Hematopoietic multipotent progenitor cell treated with erythropoietin and hydrocortisone succinate and interleukin-3 and kit ligand, for 8 days (in vitro differentiated cells): ENCODE measurements at places on chromosomes 1 and 21.
A peak's percentile ranks its signal among the peaks of the same experiment; 100 is the strongest.

- DNase-seq: peak; percentile 72
Measured at GRCh38 chr21:31198575-31198974, 145.5 kb downstream of the TIAM1 start.

DNA sequence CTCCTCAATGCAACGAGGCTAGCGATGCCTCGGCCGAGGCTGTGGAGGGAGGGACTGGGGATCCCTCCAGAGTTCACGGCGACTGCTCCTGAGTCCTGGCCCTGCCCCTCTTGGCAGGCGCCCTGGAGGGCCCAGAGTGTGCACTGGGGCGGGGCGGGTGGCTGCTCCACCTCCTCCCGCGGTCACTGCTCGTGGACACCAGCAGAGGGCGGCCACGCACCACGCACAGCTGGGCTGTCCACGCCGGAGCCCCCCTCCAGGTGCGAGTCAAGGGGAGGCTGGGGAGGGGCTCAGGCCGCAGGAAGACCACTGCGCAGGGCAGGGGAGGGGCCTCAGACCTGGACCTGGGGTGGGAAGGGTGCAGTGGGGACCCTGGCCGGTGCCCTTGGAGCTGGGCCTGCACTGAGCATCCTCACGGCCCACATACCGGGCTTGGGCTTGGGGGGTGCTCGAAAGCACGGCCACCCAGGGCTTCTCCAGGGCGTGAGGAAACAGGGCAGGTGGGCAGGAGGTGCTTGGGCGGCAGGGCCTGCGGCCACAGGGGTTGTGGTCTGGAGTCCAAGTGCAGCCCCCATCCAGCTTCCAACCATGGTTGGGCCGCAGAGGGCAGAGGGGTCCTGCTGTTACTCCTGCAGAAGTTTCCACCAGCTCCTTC is 20.6 kb upstream of the TTC34 start:
- peak; percentile 23 for DNase-seq

GRCh38 chr1:51922040-51922439 is 43.5 kb upstream of the NRDC start:
- DNase-seq: no peak

DNA sequence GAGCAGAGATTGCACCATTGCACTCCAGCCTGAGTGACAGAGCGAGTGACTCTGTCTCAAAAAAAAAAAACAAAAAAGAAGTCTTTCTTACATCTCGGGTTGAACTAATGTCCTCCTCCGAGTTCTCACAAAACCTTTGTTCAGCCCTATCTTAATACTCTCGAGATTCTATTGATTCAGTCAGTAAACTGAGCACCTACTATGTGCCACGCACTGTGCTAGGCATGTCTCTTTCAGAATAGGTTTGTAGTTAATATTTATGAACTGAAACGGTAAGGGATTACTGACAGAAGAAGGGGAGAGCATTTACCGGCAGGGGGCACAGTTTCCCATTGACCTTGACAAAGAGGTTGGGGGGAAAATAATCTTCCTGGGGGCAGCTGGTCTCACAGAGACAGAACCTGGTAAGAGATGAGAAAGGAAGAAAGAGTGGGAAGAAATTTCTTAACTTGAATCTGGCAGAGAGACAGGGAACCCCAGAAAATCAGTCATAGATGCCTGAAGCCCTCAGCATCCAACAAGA is 3.4 kb downstream of the PIAS3 start:
- DNase-seq: no peak

GRCh38 chr21:15122241-15122640 is 57.4 kb upstream of the NRIP1 start:
- DNase-seq: no peak

DNA sequence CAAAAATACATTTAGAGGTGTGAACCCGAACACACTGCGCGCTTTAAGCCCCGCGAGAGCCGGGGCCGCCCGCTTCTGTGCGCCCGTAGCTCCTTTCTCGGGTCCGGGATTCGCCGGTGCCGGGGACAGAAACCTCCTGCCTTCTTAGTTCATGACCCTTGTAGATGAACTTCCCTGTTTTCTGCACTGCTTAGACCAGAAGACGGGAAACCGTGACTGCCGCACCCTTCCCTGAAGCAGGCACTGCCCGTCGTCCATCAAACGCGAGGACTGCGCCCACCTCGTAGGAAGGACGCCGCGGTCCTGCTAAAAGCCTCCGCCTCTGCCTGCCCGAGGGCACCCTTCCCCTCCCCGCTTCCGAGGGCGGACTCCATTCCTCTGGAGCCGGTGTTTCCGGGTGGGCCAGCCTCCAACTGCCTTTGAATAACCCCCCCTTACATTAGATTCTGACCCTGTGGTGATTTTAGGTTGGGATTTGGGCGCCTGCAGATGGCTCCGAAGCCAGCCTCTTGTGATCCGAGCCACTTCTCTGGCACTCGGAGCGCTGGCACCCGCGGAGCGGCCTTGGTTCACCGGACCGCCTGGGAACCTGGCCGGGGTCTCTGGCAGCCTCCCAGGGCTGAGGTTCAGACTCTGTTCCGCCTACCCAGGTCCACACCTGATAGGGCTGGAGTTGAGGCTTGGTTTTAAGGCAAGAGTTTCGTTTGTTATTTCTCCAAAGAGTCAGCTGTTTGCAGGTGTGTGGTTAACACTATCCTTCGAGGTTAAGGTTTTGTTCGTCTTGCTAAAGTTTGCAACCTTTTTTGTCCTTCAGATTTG is 1.2 kb upstream of the PTTG1IP start:
- DNase-seq: peak; percentile 44

DNA sequence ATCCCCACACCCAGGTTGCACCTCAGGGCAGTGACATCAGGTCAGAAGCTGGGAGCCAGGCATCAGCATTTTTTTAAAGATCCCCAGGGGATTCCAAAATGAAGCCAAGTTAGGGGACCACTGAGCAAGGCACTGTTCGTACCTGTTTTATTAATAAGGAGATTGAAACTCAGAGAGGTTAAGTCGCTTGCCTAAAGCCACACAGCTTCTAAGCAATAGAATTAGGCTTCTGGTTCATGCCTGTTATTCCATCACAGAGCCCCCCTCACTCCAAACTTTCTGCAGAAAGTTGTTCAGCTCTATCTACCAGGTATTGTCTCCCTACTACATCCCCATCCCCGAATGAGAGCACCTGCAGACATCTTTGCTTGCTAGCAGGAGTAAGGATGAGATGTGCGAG is 28.7 kb downstream of the KCNN3 start:
- DNase-seq: no peak

DNA sequence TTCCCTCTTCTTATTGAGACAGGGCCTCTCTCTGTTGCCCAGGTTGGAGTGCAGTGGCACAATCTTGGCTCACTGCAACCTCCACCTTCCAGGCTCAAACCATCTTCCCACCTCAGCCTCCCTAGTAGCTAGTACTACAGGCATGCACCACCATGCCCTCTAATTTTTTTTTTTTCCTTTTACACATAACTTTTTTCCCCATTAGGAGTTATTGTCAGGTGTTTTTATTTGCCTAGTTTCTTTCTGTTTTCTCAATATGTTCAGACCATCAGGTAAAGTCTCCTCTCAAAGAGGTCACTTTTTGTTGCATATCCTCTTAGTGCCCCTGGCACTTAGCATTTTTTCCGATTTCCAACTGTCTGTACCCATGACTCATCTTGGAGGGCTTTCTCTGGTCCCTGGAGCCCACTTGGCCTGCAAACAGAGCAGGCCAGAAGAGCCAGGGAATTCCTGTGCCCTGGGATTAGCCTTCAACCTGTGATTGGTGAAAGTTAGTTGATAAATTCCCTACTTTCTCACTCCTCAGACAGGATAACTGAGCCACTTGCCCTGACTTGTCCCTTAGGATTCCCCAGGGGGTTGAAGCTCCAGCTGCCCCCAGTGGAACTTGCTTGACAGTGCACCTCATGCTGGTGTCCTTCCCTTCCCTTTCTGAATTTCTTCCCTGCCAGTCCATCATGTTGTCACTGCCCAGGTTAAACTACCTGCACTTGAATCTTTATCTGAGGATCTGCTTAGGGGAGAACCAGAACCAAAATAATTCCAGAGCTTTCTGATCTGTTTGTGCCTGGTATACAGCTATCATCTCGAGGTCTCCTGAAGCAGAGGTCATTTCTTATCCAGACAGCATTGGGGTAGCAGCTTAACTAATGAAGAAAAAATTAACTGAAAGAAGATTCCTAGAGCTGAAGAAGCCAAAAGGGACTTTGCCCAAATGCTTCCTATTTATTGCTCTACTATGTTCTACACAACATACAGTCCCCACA is 2.4 kb downstream of the NTPCR start:
- DNase-seq: peak; percentile 64

GRCh38 chr1:153365696-153366095 is 8.0 kb downstream of the S100A9 start:
- DNase-seq: no peak

DNA sequence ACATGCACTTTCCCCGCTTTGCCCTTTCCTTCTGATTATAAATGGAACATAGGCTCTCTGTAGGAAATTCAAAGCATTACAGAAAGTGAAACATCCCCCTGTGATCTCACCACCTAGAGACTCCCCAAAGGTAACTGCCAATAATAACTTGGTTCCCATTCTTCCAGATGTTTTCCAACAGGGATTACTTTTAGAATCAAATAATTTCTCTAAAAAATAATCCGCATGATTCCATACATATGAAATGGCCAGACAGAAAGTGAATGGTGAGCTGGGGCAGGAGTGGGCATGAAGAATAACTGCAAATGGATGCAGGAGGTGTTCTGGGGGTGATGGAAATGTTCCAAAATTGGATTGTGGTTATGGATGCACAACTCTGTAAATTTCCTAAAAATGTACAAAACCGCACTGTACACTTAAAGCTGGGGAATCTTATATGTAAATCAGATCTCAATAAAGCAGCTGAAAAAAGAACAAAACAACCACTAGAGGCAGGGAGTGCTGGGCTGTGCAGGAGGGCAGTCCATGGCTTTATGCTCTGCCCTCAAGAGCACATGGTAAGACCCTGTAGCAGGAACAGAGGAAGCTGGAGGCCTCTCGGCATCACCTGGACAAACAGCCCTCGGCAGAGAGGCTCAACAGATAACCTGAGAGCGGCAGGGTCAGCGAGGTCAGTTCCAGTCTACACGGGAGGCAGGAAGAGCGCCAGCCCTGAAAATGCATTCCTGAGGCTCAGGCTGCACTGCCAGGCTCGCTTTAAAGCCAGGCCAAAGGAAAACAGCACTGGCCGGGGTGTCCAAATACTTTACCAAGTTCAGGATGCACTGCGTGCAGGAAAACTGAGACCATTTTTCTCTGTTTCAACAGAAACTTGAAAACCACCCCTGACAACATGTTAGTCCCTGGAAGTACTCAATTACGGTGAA is 39.7 kb downstream of the CAPZB start:
- no peak for DNase-seq

DNA sequence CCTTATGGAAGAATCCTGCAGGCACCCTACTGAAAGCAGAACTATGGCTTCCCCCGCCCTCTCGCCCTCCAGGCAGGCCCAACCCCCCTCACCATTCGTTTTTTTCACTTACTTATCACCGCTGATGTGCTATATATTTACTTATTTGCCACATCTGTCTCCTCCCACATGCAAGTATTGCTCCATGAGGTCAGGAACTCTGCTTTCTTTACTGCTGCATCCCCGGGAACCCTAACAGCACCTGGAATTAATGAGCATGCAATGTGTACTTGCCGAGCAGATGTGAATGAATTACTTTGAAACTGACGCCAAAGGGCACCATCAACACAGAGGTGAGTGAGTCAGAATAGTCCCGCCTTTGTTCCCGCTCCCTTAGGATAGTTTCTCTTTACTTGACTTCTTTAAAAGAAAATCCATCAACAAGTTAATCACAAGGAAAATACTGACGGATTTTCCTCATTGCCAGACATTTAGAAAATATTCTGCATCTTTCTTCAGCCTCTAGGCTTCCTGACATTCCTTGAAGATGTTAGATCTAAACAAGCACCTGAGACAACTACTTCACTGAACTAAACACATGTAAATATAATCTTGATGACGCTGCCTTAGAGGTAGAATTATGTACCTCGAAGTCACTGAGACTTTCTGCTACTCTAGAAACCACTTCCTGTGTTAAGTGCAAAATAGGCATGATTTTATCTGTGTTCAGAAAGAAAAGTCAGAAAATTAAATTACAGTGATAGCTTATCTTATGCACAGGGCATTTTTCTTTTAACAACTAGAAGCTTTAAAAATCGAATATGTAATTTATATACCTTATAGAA is 17.5 kb upstream of the RAB4A start:
- DNase-seq: no peak

DNA sequence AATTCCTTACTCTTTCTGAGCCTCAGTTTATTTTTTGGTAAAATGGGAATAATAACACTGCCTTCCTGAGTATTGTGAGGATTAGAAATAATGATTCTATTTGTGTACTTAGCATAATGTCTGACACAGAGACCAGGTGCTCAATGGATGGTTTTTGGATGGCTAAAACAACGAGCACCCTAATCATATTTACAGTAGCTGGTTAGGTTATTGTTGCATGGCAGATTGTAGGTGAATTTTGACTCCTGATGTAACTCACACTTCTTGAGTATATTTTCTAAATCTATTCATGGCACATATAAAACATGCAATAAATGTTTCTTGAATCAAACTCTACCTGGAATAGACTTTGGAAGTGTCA is 11.9 kb upstream of the DUSP10 start:
- no peak for DNase-seq

DNA sequence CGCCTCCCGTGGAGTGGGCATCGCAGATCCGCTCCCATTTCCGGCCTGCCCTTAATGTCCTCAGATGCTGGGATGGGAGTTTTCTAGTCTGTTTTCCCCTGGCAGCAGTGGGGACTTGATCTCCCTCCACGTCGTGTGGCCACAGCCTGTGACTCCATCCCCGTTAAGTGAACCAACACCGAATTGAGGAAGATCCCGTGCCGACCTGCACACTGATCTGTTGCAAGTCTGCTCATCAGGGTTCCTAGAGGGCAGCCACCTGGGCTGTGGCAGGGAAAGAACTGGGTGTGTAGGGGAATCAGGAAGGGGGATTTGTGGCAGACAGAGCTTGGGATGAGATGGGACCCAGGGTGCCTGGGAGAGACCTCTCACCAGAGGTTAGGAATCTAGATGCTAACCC is 23.3 kb upstream of the CDK18 start:
- no peak for DNase-seq

DNA sequence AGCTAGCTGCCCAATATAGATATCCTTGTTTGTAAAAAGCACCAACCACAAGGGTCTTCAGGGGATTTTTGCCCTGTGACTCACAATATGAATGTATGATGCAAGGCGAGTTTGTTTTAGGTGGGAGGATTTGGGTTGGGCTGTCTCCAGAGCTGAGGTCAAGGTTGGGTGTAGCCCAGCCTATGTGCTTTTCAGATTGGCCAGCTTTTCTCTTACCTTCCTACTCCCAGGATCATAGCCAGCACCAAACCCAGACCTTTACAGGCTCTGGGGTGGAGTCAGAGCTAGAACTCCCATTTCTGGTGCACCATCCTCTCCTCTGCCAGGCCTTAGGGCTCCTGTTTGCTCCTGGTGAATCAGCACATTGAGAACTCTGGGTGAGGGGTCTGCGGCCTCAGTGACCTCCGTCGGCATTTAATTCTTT is 55.6 kb upstream of the GCLM start:
- DNase-seq: no peak

DNA sequence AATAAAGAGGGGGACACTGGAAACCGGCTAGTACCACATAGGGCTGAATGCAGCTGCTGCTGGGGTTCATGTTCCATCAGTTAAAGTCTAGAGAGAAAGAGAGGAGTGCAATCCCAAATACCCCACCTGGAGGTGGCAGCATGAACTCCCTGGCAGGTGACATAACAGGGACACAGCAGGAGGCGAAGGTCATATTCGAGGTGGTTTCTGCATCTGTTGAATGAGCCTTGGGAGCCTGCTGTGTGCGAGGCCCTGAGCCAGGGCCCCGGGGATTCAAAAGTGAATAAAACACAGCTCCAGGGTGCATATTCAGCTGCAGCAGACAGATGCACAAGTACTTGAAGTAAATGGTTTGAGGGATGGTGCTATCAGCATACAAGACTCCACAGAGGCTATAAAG is 456.8 kb downstream of the SETD4 start:
- DNase-seq: no peak
